ENCODE measurements at places on chromosomes 3 and 15.

- DNase-seq = peak; percentile 91
Measured at GRCh38 chr15:35545824-35546510, at the start of gene DPH6. TSS of gene DPH6 (minus strand) at chr15:35546165. CDS start at chr15:35546141, 24 bp downstream.

DNA sequence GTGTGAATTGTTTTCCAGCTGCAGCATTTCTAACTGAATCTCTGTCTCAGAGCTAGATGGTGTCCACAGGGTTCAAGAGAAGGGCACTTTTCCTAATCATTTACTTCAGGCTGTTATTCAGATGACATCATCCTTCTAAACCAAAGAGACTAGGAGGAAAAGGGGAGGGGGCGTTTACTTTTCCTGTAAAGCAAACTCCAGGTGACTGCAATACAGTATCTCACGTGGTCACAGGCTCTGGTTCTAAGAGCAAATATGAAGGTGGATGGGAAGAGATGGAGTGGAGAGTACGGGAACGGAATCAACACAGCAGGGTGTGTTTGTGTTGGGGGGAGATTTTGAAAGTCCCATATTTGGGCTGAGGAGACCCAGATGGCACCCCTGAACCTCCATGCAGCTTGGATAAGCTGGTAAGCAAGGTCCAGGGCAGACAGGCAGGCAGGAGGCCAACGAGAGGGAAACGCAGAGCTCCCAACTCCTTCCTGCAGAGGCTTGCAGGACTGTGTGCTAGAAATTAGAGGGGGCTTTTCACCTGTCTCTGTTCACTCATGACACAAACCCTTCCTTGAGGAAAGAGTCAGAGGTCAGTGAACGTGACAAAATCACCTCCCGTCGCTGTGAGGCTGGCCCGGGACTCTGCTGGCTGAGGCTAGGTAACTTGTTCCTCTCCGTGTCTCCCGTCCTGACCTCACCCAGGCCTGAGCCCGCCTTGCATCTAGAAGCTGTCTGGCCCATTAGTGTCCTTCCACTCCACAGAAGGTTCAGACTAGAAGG is 151.2 kb downstream of the OPA1 start:
- no peak for DNase-seq

DNA sequence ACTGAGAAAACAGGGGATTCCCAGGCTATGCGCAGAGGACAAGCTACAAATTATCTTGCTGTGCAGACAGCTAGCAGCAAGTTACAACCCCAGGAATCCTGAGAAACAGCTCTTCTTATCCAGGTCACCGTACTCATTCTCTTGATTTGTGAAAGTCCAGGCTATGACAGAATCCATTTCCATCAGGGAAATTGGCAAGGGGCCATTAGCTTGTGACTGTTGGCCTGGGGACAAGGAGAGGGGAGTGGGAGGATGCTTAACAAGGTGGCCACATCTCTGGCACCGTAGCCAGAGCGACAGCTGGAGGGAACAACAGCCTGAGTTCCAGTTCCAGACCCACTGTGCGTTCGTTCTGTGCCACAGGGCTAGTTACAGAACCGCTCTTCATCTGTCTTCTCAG is 44.9 kb upstream of the PLXNA1 start:
- no peak for DNase-seq

- DNase-seq = no peak
Measured at GRCh38 chr15:35305031-35305550, 220.0 kb upstream of the NANOGP8 start.

GRCh38 chr3:180827171-180827570 is 85.3 kb upstream of the FXR1 start:
- DNase-seq = no peak

GRCh38 chr3:64861684-64862083 is 173.9 kb upstream of the ADAMTS9 start:
- DNase-seq = peak; percentile 6

DNA sequence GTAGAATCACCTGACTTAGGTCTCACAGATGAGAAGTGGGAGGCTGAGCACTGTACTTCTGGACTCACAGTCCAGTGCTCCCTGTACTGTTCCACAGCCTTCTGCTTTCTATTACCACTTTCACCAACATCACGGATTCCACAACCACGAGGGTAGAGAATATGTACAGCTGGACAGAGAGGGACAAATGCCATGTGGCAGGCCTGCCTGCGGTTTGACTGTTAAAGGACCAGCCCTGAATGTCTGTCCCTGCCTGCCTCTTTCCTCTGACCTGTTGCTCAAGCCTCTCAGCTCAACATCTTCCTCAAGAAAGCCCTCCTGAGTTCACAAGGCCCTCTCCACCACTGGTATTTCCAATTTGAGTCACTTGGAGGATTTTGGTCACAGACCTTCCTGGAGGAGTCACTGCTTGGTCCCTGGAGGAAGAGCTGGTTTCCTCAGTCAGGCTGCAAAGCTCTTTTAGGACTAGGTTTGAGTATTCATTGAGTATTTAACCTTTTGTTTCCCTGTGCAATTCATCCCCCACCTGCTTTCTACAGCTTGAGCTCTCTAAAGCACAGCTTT is 49.1 kb downstream of the RAB11A start:
- DNase-seq = no peak

DNA sequence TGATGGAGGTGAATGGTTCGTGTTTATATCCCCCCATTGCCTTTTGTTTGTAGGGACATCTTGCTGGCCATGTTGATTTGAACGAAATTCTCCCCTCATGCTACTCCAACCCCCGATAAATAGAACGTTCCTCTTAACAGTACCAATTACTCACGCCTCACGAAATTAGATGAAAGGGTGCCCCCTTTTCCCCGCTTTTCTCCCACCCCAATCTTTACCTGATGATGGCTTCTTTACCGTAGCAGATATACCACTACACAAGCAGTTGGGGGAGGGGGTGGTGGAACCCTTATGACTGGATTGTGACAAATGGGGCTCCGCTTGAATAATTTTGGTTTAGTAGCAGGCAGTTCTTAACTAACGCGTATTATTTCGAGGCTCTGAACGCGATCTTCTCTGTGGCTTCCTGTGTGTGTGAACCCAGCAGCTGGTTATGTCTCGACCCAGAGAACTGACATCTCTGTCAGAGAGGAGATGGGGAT is 1.1 kb downstream of the PIAS1 start:
- peak; percentile 65 for DNase-seq

DNA sequence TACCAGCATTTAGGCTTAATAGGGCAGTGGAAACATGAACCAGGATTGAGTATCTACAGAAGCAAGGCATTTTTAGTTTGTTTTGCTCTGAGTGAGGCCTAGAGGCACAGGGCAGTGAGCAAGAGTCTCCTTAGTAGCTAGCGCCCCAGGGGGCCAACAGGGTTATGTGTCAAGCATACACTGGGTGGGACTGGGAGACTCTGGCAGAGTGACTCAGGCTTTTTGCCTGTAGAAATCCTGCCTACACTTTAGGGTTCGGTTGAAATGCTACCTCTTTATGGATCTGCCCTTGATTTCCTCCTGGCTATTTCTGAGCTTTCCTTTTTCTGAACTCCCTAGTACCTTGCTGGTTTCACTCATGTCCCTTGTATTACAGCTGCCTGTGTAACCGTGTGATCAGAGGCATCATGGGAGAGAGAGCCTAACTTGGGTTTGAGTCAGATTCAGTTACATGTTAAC is 72.2 kb downstream of the TOP2B start:
- DNase-seq = peak; percentile 54

DNA sequence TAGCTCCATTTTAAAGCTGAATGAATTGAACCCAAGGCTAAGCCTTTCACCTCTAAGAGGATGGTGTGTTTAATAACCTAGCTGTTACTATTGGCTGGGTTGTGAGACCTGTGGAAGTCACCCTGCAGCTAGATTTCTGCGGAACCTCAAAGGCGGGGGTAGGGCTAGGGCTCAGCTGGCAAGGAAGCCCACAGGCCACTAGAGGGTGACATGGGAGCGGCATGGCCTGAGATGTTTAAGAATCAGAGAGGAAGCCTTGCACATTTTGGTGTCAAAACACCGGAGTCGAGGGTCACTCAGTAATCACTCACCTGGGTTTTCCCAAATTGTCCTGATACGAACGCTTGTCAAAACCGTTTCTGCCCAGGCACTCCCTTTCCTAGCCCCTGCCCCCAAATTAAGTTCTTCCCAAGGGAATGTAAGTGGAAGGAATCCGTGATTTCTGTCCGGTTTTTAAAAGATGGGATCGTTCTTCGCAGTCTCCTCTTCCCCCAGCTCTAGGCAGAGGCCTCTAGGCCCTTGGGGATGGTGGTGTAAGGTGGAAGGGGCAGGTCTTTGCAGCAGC is 3.8 kb upstream of the ACAD9 start:
- DNase-seq = no peak

DNA sequence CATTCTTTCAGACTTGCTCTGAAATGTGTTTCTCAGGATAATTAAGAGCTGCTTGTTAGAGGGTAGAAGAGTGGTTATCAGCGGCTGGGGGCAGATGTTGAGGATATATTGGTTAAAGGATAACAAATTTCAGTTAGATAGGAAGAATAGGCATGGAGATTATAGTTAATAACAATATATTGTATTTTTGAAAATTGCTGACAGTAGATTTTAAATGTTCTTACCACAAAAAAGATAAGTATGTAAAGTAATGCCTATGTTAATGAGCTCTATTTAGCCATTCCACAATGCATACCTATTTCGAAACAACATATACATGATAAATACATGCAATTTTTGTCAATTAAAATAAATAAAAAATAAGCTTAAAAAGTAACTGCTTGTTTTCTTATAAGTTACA is 123.3 kb downstream of the SERPINI1 start:
- no peak for DNase-seq

- DNase-seq = no peak
Measured at GRCh38 chr3:163438760-163439159, 1639.5 kb downstream of the SI start.

DNA sequence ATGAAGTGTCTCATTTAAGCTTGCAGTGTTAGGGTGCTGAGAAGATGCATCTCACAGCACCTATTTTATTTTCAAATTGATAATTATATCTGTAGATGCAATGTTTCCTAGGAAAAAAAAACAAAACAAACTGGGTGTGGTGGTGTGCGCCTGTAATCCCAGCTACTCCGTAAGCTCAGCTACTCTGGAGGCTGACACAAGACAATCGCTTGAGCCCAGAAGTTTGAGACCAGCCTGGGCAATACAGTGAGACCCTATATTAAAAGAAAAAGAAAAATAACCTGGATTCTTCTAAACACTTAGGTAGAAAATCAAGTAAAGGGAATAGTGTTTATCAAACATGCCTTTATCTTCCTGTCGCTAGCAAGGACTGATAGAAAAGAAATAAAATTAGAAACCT is 1.9 kb downstream of the MINDY2 start:
- DNase-seq = no peak
